GM23248 (cell line): ENCODE measurements at places on chromosomes 4 and X.

GRCh38 chrX:53374222-53374820 lies 48.1 kb downstream of the SMC1A start:
- DNase-seq = peak; percentile 58
- no peaks in the 10 kb centered on the region for H3K27me3 ChIP-seq
- H3K4me3 ChIP-seq = no peak overlapping the region

- H3K4me1 ChIP-seq = peaks cover 43% of the 10 kb centered on the region
- peaks cover 49% of the 10 kb centered on the region for H3K36me3 ChIP-seq
- H3K27ac ChIP-seq = no peak overlapping the region
- no peak for DNase-seq
- no peak overlapping the region for H3K4me3 ChIP-seq
Measured at GRCh38 chr4:7807351-7807921, 132.2 kb downstream of the AFAP1 start.

DNA sequence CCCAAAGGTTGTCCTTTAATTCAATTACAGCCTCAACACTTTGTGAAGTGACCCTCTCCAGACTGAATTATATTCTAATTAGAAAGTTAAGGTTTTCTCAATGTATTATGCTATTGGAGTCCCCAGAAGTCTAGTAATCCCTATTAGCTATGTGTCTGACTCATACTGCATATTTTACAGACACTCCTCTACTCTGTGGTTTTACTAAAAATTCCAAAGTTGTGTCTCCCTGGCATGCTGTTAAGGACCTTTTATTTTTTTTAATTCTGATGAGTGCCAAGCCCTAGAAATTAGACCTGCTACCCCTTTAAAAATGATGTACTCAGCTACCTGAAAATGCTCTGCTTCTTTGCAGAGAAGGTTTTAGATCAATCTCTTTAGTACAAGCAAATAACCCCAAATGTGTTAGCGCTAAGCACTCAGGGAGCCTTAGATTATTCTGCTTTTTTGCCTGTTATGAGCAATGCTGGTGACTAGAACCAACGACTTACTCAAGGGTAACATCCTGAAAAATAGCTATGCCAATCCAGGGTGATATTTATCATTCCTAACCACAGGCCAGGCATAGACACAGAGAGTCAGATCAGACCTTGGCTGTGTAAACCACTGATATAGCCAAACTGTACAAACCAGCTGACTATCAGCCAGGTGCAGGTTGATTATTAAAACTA lies 26.1 kb upstream of the CXCL13 start:
- DNase-seq = peak; percentile 89
- H3K4me3 ChIP-seq = no peak overlapping the region
- no peaks in the 10 kb centered on the region for H3K36me3 ChIP-seq
- no peaks in the 10 kb centered on the region for H3K27me3 ChIP-seq

- no peaks in the 10 kb centered on the region for H3K27me3 ChIP-seq
- no peak for DNase-seq
- no peak overlapping the region for H3K4me3 ChIP-seq
- H3K4me1 ChIP-seq = no peaks in the 10 kb centered on the region
- H3K27ac ChIP-seq = no peak overlapping the region
Measured at GRCh38 chr4:182257016-182257415, 13.8 kb downstream of the TENM3 start.

GRCh38 chr4:186878203-186878776 lies 154.6 kb upstream of the FAT1 start:
- H3K4me1 ChIP-seq = peaks cover 17% of the 10 kb centered on the region
- H3K36me3 ChIP-seq = no peaks in the 10 kb centered on the region
- no peak for DNase-seq
- no peak overlapping the region for H3K4me3 ChIP-seq
- H3K27me3 ChIP-seq = no peaks in the 10 kb centered on the region

DNA sequence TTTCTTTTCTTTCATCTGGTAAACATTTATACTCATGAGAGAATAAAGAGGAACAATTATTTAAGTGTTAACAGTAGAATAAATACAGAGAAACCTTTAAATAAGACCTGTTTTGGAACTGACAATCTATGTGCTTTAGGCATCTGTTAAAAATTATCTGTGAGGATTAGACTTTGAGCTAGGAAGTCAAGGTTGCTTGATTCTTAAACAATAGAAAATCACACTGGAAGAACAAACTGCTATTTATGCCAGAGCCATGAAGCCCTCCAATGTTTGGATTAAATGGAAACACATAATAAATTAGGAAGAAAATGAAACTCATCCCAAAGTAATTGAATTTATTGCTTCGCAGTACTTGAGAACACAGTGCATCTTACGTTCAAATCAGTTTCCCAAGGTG lies 207.2 kb upstream of the NPY2R start:
- H3K27me3 ChIP-seq = no peaks in the 10 kb centered on the region
- peaks cover 11% of the 10 kb centered on the region for H3K4me1 ChIP-seq
- no peak overlapping the region for H3K4me3 ChIP-seq
- no peak for DNase-seq
- no peaks in the 10 kb centered on the region for H3K36me3 ChIP-seq

DNA sequence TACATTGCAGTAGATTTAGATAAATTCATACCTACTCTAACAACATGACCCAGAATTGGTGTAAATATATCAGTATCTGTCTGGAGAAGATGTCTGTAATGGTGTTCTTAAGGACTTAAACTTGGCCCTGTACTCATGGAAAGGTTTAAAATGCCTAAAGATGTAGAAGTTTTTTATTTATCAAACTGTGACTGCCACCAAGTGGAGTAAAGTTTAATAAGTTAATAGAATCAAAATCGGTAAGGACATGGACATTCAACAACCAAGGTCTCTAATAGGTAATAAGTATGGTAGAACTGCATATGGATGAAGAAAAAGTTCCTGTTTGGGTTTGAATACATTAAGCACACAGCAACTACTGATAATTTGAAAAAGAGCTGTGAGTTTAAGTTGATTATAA lies 474.0 kb upstream of the NDST3 start:
- no peaks in the 10 kb centered on the region for H3K4me1 ChIP-seq
- H3K27me3 ChIP-seq = no peaks in the 10 kb centered on the region
- H3K27ac ChIP-seq = no peak overlapping the region

DNA sequence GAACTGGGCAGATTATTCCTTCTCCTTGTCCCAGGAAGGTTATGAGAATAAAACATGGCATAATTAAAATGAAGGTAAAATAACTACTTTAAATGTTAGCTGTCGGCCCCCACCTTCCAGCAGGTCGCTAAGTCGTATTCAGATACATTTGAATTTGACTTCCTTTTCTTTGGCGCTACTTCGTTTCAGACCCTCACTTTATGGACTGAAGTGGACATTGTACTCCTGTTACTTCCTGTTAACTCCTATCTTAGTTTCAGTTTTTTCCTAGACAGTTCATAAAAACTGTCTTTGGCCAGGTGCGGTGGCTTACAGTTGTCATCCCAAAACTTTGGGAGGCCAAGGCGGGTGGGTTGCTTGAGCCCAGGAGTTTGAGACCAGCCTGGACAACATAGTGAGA lies 5.7 kb downstream of the SYAP1 start:
- H3K4me1 ChIP-seq = peaks cover 6% of the 10 kb centered on the region; the same call in 1 of the 2 replicates
- H3K4me3 ChIP-seq = no peak overlapping the region
- H3K27ac ChIP-seq = no peak overlapping the region
- DNase-seq = no peak
- H3K27me3 ChIP-seq = no peaks in the 10 kb centered on the region

GRCh38 chr4:120897981-120898719 lies 24.4 kb downstream of the PRDM5 start:
- no peak for DNase-seq
- H3K4me1 ChIP-seq = no peaks in the 10 kb centered on the region
- no peaks in the 10 kb centered on the region for H3K27me3 ChIP-seq
- peaks cover 5% of the 10 kb centered on the region; the same call in 1 of the 2 replicates for H3K36me3 ChIP-seq

GRCh38 chr4:124179506-124180186 lies 532.9 kb downstream of the ANKRD50 start:
- H3K27me3 ChIP-seq = no peaks in the 10 kb centered on the region
- H3K4me3 ChIP-seq = no peak overlapping the region
- peaks cover 21% of the 10 kb centered on the region for H3K4me1 ChIP-seq
- no peak for DNase-seq
- no peak overlapping the region for H3K27ac ChIP-seq
- no peaks in the 10 kb centered on the region for H3K36me3 ChIP-seq

DNA sequence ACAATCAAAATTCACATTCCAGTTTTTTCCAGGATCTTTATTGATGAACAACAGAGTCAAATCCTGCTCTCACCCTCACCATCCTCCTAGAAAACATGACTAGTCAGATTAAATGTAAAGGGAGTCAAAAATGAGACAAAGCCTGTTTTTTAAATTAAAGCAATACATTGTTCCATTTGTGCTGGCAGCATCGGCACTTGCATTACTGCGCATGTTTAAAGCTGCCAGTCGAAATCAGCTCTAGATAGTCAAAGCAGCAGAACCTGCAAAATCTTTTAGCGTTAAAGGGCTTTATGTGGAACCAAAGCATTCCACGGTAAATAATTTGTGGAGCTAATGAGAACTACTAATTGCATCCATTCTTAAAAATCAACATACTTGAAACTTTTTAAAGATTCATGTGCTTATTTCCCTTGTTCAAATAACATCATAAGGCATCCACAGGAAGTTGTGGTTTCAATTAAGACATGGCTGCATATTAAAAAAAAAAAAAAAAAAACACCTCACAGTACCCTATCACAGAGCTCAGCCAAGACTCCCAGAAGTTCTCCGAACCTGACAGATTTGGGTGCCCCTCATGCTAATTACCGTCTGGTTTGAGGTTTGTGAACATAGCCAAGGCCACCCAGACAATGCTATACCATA lies 82.2 kb downstream of the SH3KBP1 start:
- H3K27ac ChIP-seq = no peak overlapping the region
- no peaks in the 10 kb centered on the region for H3K27me3 ChIP-seq
- H3K4me1 ChIP-seq = peaks cover 7% of the 10 kb centered on the region
- DNase-seq = peak; percentile 28
- H3K4me3 ChIP-seq = no peak overlapping the region

- no peaks in the 10 kb centered on the region; the same call in 1 of the 2 replicates for H3K36me3 ChIP-seq
- DNase-seq = no peak
- no peak overlapping the region for H3K4me3 ChIP-seq
- peaks cover 12% of the 10 kb centered on the region; the same call in 1 of the 2 replicates for H3K4me1 ChIP-seq
- no peaks in the 10 kb centered on the region for H3K27me3 ChIP-seq
Measured at GRCh38 chr4:109699553-109700225, 3.6 kb downstream of the CASP6 start.

- peak; percentile 76 for DNase-seq
- peak within 1 kb of the TSS; percentile 87 for H3K27ac ChIP-seq
- peaks cover 13% of the 10 kb centered on the region for H3K4me1 ChIP-seq
- no peaks in the 10 kb centered on the region for H3K36me3 ChIP-seq
Measured at GRCh38 chrX:107825698-107826237, at the start of gene MID2. MID2 (plus strand) TSS chrX:107825866; CDS start chrX:107826427, 561 bp downstream.

- DNase-seq = peak; percentile 1
- H3K27me3 ChIP-seq = no peaks in the 10 kb centered on the region
- no peaks in the 10 kb centered on the region for H3K36me3 ChIP-seq
- H3K4me3 ChIP-seq = no peak overlapping the region
- no peak overlapping the region for H3K27ac ChIP-seq
Measured at GRCh38 chrX:77975755-77976154, 6.3 kb upstream of the PGAM4 start.

DNA sequence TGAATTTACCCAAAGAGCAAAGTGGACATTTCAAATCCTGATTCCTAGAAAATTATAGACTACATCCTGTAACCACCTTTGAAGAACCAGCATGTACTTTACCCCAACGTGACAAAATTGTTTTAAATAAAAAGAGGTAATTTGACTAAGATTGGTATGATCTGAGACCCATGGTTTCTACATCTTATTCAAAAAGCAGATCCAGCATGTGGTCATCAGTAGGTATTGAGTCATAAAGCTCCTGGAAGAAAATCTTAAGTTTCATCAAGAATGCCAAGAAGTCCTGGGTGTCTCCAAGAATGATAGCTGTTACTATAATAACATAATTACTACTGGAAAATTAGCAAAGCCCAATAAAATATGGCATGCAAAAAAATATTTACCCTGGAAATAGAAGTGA lies 61.8 kb downstream of the NFKB1 start:
- peaks cover 22% of the 10 kb centered on the region for H3K4me1 ChIP-seq
- DNase-seq = peak; percentile 62
- no peaks in the 10 kb centered on the region for H3K36me3 ChIP-seq
- no peak overlapping the region for H3K27ac ChIP-seq

DNA sequence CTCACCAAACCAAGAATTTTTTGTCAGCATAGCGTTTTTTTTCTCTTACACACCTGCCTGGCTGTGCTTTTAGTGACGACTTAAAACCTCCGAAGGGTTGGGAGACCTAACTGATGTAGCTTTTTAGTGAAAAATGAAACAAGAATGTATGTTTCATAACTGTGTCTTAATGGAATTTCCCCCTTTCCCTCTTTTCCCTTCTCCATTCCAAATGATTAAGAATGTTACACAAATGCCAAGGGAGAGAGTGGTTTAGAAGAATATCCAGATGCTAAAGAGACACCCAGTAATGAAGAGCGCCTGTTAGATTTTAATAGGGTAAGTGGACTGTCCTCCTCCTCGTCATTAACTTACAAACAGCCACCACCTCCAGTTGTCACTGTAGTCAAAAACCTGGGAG lies 33.2 kb upstream of the TBC1D14 start:
- peaks cover 24% of the 10 kb centered on the region for H3K4me1 ChIP-seq
- peaks cover 20% of the 10 kb centered on the region for H3K36me3 ChIP-seq
- peak overlapping the region; percentile 62 for H3K27ac ChIP-seq
- no peaks in the 10 kb centered on the region for H3K27me3 ChIP-seq
- H3K4me3 ChIP-seq = peak overlapping the region; percentile 26; the same call in 1 of the 2 replicates

GRCh38 chr4:101127176-101127790 lies 220.0 kb downstream of the PPP3CA start:
- H3K27ac ChIP-seq = no peak overlapping the region
- DNase-seq = no peak
- peaks cover 21% of the 10 kb centered on the region for H3K4me1 ChIP-seq
- no peaks in the 10 kb centered on the region for H3K36me3 ChIP-seq
- no peaks in the 10 kb centered on the region for H3K27me3 ChIP-seq

DNA sequence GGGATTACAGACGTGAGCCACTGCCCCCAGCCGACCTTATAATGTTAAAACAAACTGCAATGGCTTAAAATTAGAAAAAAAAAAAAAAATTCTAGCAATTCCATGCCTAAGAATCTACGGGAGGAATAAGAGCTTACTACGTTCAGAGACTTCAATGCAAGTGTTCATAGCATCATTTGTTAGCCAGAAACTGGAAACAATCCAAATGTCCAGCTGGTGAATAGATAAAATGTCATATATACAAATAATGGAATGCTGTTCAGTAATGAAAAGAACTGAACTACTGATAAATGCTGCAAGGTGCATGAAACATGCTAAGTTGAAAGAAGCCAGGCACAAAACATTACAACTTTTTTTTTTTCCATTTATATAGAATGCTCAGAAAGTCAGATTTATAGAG lies 5.3 kb downstream of the EXOSC9 start:
- no peaks in the 10 kb centered on the region for H3K27me3 ChIP-seq
- H3K36me3 ChIP-seq = peaks cover 81% of the 10 kb centered on the region
- no peak overlapping the region for H3K27ac ChIP-seq
- peaks cover 13% of the 10 kb centered on the region for H3K4me1 ChIP-seq
- no peak overlapping the region for H3K4me3 ChIP-seq

- no peaks in the 10 kb centered on the region for H3K36me3 ChIP-seq
- 0 out of 2 replicates have a peak overlapping the region, but pooled peaks have one; percentile 0 for H3K4me3 ChIP-seq
- no peaks in the 10 kb centered on the region for H3K27me3 ChIP-seq
- H3K27ac ChIP-seq = peak overlapping the region; percentile 36
- peaks cover 64% of the 10 kb centered on the region for H3K4me1 ChIP-seq
Measured at GRCh38 chr4:39616651-39617050, 22.0 kb downstream of the SMIM14 start.

- no peak overlapping the region for H3K27ac ChIP-seq
- H3K27me3 ChIP-seq = no peaks in the 10 kb centered on the region
- H3K4me1 ChIP-seq = no peaks in the 10 kb centered on the region
- no peak overlapping the region for H3K4me3 ChIP-seq
Measured at GRCh38 chr4:96833831-96834230, 993.9 kb downstream of the PDHA2 start.
